ENCODE measurements at places on chromosomes 5 and 9.

DNA sequence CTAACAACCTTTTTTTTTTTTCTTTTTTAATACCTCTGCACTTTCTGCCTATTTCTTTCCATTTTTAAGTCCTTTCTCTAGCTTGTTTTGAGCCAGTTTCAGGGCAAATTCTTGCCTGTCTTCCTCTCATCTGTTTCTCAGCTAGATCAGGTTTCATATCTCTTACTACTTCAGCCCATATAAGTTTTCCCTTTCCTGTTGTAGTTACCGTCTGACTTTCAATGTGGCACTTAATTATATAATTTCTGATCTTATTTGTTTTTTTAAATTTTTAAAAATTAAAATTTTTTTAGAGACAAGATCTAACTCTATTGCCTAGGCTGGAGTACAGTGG, 104.7 kb upstream of the ELL2 start:
- no peak for DNase-seq

DNA sequence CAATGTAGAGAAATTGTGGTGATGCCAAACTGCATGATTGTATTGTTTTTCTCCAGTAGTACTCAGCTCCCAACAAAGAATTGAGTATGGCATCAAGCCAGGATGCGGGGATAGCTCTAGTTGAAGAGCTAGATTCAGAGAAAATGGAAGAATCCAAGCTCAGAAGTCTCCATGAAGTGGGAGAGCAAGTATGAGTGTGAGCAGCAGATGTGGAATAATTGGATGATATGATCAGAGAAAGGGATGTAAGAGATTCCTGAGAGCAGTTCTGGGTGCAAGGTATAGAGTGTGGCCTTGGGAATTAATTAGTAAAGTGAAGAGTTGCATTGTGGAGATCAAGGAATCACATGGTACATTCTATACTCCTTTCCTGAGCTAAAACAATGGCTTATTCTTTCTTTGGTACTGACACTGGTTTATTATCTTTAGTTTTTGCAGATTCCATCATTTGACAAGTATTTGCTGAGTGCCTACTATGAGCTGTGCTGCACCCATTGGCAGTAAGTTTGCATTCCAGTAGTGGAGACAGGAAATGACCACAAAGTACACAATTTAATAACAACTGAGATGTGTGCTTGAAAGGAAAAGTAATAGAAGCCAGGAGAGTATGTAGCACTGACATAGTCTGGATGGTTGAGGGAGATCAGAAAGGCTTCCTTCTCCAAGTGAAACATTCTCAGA, 177.1 kb downstream of the CPLANE1 start:
- DNase-seq: no peak

- peak; percentile 21 for DNase-seq
Observed at GRCh38 chr9:86405086-86405491, 50.9 kb upstream of the TUT7 start.

DNA sequence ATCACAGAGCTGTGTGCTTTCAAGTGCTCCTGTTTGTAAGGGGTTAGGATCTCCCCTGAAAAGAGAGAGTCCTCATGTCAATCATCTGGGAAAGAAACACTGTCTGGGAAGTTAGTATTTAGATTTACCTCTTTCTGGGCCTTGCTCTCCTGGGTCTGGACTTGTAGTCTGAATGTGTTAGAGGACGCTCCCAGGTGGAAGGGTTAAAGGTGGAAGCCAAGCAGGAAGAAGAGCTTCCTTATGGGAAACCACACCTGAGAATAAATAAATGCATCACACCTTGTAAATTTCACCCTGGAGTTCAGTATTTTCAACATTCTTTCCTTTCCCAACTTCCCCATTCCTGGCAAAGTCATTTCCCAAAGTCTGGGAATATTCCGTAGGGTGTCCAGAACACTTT, 1.3 kb downstream of the PLGRKT start:
- no peak for DNase-seq

DNA sequence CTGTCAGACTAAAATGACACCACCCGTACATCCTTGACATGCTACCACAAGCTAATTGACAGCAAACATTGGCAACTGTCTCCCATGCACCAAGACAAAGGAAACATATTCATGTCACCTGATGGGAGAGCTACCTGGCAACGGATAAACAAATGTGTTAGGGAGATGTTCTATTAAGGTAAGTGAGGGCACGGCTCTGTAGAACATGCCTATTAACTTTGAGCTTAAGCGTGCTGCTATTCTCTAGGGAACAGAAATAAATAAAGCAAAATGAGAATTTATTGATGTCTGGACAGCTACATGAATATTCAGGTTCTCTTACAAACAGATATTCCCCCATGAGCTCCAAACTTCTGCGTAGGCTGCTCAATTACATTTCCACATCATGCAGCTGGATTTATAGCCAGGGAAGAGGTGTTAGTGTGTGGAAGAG, 361.4 kb upstream of the RFX3 start:
- peak; percentile 45 for DNase-seq

DNA sequence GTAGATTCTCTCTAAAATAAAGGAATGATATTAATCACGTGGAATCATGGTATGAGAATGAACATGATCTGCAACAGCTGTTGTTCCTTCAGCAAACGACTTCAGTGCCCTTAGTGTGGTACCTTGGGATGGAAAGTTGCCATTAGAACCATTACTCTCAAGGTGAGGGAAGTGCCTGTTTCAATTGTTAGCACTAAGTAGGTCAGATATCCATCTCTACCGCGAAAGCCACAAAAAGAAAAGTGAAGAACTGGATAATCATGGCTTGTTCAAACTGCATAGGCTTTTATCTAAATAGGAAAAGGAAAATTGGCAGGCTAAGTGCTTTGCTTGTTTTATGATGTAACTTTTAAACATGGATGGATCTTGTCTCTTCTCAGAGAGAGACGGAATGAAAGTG, 380.7 kb downstream of the MRPS30 start:
- DNase-seq: no peak

DNA sequence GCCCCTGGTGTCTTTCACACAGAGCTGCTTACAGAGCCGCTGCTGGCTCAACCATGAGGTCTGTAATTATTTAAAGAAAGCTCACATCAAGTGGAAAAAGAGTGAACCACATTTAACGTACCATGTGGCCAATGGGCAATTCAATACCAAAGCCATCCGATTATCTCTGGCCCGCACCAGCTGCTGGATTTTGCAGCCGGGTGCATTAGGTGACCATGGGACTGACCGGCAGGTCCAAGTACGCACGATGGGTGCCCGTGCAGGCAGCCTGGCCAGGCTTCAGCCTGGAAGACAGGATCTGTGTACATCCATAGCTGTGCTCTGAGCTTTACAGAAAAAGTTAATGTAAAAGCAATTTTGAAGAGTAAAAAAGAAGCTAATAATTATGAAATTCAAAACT, 20.5 kb downstream of the PPARGC1B start:
- no peak for DNase-seq

DNA sequence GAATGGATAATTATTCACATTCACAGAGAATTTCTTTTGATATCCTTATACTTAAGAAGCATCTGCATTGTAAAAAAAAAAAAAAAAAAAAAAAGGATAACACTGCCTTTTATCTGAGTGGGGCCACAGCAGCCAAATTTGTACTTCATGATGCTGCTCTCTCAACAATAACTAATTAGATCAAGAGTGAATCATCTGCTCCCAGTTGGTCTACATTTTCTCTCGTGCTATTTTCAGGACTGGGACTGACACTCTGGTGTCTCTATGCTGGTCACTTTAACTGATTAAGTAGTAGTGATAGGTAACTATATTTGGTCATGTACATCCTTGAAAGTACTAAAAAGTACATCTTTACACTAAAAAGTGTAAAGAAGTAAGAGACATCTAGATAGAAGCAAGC, 90.1 kb downstream of the RFX3 start:
- peak; percentile 41 for DNase-seq

DNA sequence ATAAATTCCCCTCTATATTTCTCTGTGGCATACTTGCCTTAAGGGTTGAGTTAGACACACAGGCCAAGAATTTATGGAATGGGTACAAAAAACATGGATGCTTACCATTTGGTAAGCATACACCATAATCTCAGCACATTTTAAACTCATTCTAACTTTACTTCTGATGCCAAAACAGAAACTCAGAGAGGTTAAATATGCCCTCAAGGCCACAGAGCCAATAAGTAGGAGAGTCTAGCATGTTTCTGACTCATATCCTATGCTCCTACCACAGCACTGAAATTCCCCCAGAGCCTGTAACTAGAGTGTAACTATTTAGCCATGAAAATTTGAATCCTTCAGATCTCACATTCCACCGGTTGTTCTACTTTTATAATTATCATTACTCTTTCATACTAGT, 559.7 kb downstream of the ACTL7B start:
- DNase-seq: peak; percentile 84

- DNase-seq: no peak
Observed at GRCh38 chr9:21607576-21607975, 125.5 kb upstream of the IFNE start.

GRCh38 chr9:88498880-88499279, 36.1 kb upstream of the NXNL2 start:
- DNase-seq: peak; percentile 60

DNA sequence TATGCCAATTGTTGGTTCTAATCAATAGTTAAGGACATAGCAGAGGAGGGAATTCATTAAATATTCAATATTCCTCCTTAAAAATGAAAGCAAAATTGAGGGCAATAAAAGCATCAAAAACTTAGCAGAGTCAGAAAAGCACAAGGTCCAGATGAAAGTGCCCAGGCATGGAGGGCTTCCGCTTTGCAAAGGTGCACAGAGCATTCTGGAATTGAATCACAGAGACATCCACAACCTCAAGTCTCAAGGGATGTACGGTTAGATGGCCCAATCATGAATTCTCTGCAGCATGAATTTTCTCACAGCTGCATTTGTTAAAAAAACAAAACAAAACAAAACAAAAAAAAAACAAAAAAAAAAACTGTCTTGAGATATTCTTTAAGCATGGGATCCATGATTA, 253.7 kb downstream of the SPOCK1 start:
- DNase-seq: no peak

DNA sequence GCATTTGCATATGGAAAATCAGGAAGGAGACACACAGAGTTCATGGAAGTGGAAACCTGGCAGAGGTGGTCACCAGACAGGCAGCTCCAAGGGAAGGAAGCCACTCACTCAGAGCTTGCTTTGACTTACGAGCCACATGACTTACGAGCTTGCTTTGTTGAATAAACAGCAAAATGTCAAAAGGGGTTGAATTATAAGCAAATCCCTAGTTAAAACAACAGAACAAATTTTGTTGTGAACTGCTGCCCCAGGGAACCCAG, 164.3 kb downstream of the SYK start:
- no peak for DNase-seq

GRCh38 chr5:59618644-59619043, 274.9 kb downstream of the PDE4D start:
- no peak for DNase-seq

- DNase-seq: no peak
Observed at GRCh38 chr9:92535940-92536850, at the start of gene ECM2. Gene ECM2, minus strand, starts transcription at chr9:92535990. Its CDS starts 13,124 bp downstream, at chr9:92522866.

DNA sequence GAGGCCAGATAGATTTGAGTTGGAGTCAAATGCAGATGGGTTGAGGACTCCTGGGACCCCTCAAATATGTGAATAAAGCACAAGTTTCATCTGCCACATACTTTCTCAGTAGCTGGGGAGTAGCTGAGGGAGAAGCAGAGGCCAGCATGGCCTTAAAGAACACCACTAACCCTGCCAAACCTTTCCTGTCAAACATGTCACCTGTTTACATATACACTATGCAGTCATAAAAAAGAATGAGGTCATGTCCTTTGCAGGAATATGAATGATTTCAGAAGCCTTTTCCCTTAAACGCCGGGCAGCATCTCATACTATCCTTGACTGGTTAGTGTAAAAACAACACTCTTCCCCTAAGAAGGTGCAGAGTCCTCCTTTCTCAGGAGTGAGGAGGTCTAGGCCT, 25.2 kb upstream of the HSD17B4 start:
- DNase-seq: no peak

DNA sequence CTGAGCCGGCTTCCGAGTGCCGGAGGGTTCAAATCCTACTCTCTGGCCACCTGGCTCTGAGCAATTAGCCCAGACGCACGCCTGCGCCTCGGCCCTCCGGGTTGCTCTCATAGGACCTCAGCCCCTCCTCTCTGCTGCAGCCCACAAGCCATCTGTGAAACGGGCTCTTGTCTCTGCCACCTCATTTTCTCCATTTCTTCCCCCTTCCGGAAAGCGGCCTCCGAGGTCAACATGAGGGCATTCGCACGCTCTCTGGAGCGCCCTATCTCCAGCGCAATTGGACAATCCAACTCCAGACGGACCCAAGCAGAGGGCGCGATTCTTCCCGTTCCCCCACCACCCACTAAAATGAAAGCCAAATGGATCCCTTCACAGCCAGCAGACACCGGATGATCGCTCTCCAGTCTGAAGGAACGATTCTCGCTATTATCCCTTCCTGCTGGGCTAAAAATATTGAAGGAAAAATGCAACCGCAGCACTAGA, 41.5 kb downstream of the VAV2 start:
- no peak for DNase-seq

- no peak for DNase-seq
Observed at GRCh38 chr5:115209279-115209678, 39.6 kb upstream of the TRIM36 start.

- peak; percentile 70 for DNase-seq
Observed at GRCh38 chr9:137534256-137535119, 15.7 kb downstream of the PNPLA7 start.

DNA sequence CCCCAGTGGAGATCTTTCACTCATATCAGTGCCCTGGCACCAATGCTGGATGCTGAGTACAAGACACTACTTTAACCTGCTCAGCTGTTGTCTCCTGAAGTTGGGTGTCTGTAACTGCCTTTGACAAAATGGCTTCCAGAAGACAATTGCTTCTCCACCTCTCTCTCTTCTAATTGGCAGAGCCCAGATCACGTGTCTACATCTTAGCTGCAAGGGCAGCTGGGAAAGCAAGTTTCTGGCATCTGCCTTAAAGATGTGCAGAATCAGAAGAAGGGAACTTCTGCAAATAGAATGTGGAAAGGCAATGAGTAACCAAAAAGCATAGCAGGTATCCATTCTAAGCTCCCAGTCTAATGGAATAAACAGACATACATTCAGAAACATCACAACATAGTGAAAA, 81.1 kb downstream of the PDZD2 start:
- DNase-seq: no peak

DNA sequence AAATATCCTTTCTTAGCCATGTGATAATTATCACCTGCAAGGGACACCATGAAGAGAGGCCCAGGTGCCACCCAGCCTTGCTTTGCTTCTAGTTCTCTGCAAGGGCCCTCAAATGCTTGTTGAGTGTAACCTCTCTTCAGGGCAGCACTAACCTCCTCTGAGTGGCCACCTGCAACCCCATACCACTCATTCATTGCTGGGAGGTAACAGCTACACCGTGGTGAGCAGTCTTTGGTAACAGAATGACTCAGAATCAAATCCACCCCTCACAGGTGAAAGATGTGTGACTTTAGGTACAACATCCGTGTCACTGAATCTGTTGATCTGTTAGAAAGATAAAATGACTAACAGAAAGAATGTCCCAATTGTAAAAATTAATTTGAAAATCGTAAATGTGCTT, 365.1 kb upstream of the TRPC7 start:
- peak; percentile 65 for DNase-seq

DNA sequence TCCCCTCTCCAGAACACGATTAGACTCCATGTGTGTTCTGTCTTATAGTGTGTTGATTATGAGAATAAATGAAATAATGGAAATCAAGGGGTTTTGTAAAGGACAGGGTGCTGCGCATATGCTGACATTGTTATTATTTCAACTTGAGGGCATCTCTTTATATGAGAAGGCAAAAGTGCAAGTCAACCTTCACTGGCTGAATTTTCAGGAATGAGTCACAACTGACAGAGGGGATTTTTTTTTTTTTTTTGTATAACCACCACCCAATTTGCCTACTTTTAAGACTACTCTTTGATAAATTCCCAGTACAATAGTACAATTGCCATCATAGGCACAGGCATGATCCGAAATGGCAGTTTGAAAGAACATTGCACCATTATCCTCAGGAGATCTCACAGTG, 419.2 kb upstream of the NMUR2 start:
- DNase-seq: no peak
